ENCODE measurements at places on chromosomes 3 and 15. TPM values are rescaled to one million over a fixed set of nuclear protein-coding genes. Genes with fewer than 3 reads are reported as not detected.

DNA sequence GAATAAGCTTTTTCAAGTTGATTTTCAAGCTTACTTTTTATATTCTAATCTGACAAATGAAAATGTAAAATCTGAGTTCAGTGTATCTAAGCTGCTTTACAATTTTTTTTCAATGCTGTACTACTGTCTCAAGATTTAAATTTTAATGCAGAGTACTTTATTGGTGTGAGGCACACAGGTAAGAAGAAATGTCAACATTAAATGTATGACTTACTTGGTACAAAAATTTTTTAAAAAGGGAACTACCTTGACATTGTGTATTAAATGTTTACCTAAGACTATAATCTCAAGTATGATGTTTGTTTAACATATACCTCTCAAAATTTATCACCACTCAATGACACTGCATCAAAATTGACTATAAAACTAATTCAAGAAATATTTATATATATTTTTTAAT lies 62.7 kb downstream of the NECTIN3 start:
- no peak overlapping the region for H3K4me3 ChIP-seq
- H3K27me3 ChIP-seq = no peaks in the 10 kb centered on the region
- H3K4me1 ChIP-seq = no peaks in the 10 kb centered on the region
- no peak overlapping the region for H3K27ac ChIP-seq
- H3K36me3 ChIP-seq = peaks cover 4% of the 10 kb centered on the region

DNA sequence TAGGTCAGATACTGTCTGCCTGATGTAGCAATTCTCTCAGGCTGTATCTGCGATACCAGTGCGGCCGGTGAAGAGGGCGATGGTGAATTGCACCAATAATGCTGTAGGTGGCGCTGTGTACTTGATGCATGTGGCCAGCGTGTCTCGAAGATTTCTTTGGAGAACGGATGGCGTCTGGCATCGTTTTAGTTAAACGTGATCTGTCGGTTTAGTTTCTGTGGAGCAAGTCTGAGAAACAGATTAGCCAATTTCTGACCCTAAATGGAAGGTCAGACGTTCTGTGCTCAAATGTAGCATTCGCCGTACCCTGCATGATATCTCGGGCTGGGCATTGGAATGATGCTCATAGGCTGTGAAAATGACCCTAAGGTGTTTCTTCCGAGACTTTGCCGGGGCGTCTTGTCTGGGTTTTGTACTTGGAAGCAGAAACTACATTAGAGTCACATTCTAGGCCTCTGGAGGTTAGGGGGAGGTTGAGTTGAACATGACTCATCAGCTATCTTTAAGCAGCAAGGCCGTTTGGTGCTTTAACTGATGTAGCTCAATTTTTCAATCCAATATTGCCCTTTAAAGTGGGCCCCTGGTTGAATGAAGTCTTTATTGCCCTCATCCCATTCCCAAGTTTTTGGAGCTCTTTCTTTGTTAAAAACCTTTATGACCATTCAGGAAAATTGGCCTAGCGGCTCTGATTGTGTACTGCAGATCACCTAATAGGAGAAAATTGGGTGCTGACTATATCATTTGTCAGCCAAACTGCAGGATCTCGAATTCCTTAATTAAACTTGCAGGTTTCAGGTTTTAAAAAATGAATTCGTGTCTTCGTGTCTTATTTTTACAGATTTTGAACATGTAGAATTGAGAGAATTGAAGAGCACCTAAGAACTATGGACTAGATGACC lies 80.0 kb downstream of the SQOR start:
- H3K36me3 ChIP-seq = no peaks in the 10 kb centered on the region
- H3K4me1 ChIP-seq = no peaks in the 10 kb centered on the region
- H3K27me3 ChIP-seq = peaks cover 3% of the 10 kb centered on the region
- H3K27ac ChIP-seq = no peak overlapping the region

SLC28A1 gene
- 33.1 TPM for polyA plus RNA-seq

ZNF80 gene
- polyA plus RNA-seq = 0.03 TPM

ARPP19 gene
- polyA plus RNA-seq = 65.4 TPM

SNX33 gene
- polyA plus RNA-seq = 16.6 TPM

RNF7 gene
- 110 TPM for polyA plus RNA-seq

Data from large intestine (tissue), 12 donors.